ENCODE measurements at places on chromosomes 7 and 10.
A peak's percentile ranks its signal among the peaks of the same experiment; 100 is the strongest.

DNA sequence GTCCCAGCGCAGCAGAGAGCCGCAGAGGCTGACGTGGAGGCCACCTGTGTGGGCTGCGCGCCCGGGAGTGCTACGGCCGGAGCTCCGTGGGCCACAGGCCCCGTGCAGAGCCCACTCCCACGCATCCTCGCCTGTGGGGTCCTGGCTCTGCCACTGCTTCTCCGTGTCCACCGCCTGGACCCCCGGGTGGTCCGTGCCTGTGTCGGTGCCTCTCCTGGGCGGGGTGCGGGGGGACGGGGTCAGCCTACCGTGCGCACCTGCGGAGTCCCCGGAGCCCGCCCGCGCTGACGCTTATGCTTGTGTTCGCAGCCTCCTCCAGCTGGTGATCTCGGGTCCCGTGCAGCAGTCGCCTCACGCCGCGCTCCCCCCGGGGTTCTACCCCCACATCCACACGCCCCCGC lies 7.8 kb upstream of the ZNF853 start:
- no peak for DNase-seq

GRCh38 chr7:56079450-56080185 lies 13.1 kb downstream of the PHKG1 start:
- no peak for DNase-seq

DNA sequence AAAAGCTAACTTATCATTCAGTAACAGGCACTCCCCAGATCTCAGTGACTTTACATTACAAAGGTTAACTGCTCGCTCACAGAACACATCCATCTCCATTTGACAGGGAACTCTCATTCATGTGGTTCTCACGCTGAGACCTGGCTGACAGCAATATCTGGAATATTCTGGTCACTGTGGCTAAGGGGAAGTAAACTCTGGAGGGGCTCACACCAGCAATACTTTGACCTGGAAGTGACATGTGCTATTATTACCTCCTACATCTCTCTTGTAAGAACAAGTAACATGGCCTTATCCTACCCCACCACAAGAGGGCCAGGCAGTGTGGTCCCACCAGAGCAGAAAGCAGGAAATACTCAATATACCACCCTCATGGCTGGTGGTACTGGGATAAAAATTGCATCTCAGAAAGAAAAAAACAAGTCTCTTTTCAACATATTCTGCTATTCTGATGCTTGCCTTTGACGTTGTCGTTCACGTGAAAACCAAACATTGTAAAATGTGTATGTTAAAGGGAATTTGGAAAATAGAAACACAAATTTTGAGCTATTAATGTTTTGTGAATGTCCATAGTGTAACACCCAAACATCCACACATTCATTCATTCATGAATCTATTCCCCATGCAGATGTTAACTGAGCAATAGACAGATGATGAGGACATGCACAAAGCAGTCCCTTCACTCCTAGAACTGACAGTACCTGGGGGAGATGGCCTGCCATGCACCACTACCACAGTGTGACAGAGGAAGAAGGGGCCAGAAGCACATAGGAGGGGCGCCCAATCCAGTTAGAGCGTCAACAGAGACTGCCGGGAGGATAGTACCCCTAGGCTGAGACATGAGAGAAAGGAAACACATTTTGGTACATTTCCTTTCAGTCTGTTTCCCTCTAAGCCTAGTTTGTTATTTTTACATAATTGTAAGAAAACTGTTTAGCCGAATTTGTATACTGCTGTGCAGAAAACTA lies 166.0 kb upstream of the SP4 start:
- DNase-seq: peak; percentile 64

- DNase-seq: no peak
Measured at GRCh38 chr10:57894361-57894760, 373.3 kb downstream of the IPMK start.

DNA sequence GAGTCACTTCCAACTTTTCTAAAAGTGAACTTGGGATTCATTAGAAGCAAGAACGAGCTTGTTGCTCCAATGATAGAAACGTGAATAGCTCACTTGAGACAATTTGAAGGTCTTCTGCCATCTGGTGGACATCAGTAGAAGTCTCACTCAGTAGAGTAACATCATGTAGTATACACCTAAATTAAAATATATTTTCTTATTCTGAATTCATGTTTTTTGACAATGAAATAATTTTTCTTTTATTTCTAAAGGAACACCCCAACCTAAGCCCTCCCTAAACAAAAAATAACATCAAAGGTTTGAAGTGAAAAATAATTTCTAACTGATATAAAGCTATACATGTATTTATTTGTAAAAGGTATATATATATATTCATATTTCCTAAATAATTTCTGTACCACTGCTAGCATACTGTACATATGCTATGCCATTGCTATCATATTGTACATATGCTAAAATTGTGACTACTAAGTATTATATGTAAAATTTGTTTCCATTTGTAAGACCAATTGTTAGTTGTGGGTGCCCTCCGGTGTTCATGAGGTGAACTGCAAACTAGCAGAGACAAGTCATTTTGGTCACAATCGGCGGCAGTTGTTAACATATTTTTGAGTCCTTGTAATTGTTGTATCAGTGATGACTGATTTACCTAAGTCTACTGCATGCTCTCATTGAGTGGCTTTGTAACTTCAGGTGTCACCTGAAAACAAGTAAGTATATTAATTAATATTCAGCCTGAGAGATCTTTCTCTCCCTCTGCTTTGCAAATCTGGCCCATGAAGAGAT lies 121.9 kb downstream of the PTPRZ1 start:
- peak; percentile 56 for DNase-seq

DNA sequence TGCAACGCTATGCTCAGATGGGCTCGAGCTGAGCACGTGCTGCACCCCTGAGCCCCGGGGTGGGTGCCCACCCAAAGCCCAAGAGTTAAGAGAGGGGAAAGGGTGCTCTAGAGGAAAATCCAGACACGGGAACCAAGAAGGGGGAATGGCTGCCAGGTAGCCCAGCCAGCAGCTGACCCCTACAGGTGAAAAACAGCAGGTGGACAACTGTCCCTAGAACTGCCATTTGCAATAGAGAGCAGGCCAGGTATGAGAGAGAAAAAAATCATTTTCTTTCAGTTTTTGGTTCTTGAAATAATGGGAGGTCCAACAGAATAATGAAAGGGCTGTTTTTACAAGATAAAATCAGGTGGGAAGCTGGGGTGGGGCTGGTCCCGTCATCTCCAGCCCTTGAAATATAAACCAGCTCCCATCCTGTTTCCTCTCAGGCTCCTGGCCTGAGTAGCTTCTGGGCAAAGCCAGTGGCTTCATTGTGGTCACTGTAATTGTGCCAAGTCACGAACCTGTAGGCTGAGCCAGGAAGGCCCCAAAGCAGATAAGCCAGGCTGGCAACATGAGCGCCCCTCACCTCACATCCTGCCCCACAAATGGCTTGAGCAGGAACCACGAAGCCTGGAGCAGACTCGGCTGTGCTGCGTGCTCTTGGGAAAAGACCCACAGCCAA lies 257.8 kb downstream of the SNX10 start:
- peak; percentile 11 for DNase-seq

DNA sequence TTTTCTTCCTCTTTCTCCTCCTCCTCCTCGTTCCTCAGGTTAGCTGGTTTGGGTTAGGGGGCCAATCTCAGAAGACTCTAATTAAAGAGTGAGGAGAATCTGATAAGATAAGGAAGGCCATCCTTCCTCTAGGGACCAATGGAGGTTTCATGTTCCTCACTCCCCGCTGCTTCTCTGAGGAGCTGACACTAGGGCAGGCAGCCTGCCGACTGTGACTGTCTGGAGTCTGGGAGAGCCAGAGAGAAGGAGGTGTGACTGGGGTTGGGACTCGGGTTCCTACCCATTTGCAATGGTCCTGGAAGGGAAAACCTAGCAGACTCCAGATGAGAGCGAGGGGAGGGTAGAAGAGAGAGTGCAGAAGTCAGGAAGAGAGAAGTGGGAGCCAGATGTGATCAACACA lies 15.3 kb downstream of the PAX2 start:
- no peak for DNase-seq

- no peak for DNase-seq
Measured at GRCh38 chr10:86136934-86137333, 229.7 kb downstream of the GRID1 start.

DNA sequence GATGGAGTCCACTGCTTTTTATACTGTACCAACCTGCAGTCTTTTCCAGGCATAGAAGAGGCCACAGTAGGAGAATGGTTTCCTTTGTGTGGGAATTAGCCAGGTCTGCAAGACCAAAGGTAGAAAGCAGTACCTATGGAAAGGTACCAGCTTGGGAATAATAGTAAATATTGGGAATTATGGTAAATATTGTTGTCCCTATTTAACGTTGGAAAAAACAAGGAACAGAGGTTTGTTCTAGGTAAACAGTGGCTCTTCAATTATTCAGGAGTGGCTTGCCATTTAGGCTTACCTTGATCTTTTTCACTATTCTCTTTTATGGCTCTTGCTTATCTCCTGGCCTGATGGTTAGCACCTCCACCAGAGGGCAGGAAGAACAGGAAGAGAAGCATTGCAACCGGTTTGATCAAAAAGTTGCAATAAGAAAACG lies 43.9 kb upstream of the GSAP start:
- no peak for DNase-seq

- DNase-seq: no peak
Measured at GRCh38 chr7:87151002-87151728, 1.1 kb upstream of the DMTF1 start.

- DNase-seq: no peak
Measured at GRCh38 chr7:99099499-99100077, 44.3 kb downstream of the SMURF1 start.

GRCh38 chr7:137753948-137754851 lies 92.6 kb downstream of the DGKI start:
- DNase-seq: no peak

GRCh38 chr10:109726473-109726872 lies 196.8 kb downstream of the XPNPEP1 start:
- peak; percentile 82 for DNase-seq

DNA sequence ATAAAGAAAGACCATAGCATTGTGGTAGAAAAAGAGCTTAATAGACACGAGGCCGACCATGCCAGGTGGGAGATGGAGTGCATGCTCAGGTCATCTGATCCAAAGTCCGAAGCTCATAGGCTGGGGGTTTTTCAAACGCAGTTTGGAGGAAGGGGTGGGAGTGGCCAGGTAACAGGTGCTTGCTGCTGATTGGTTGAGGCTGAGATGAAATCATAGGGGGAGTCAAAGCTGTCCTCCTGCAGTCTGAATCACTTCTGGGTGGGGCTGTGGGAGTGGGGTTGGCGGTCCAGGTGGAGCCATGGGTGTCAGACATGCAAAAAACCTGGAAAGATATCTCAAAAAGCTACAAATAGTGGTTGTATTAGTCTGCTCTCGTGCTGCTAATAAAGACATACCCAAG lies 2.8 kb upstream of the ERCC6 start:
- no peak for DNase-seq

DNA sequence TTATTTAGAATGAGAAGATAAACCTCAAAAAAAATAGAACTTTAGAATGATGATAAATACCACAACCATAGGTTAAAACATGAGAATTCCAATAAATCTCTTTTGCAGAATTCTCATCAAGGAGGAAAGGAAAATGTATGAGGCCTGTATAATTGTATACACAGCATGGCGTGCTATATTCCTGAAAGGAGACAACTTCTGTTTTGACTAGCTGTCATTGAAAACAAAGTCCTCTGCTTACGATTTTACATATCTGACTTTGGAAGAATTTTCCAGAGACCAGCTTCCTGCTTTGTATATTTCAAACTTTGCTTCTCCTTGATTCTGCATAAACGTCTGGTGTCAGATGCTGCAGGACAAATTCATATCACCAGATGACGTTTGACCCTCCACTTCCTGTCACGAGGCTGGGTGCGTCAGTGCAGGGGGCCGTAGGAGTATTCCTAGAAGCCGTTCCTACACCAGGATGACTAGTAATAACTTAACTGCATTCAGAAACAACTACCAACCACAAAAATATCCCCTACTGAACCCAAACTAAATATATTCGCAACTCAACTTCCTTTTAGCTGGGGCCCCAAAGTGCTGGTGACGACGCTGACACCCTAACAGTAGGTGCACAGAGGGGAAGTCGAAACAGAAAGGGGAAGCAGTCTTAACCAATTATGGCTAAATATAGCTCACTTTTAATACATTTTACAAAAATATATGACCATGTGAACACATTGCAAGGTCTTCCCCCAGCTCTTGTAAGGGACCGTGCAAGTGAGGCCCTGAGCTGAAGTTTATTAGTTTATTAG lies 178.6 kb upstream of the INHBA start:
- DNase-seq: no peak

- no peak for DNase-seq
Measured at GRCh38 chr10:89534826-89535166, 598 bp downstream of the SLC16A12 start.

GRCh38 chr10:22367471-22367870 lies 22.2 kb downstream of the SPAG6 start:
- DNase-seq: no peak

DNA sequence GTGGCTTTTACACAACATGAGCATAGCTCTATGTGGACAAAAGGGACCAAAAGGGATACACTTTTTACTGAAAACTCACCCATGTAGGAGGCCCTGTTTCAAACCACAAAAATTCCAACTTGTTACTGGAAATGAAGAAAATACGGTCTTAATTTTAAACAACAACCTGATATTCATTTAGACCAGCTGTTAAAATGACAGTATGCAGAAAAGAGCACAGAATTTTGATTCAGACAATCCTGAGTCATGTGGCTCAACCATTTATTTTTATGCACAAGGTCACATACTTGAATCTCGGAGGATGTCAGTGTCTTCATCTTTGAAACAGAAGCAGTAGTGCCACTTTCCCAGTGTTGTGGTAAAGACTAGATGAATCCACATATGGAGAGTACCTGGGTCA lies 426.5 kb upstream of the NFE2L3 start:
- no peak for DNase-seq

DNA sequence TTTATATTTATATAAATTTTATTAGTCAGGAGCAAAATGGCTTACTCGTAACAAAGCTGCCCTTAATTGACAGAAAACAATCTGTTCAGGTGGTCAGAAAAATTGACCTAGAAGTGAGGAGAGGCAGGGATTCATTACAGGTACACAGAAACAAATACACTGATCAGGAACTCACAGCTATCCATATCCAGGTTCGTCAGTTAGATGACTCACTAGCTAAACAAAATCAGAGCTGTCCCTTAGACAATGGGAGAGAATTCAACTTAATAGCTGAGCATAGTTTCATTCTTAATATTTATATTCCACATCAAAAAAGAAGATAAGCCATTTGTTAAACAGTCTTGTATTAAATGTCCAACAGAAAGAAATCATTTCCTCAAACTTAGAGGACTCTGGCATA lies 41.7 kb downstream of the HYCC1 start:
- no peak for DNase-seq

DNA sequence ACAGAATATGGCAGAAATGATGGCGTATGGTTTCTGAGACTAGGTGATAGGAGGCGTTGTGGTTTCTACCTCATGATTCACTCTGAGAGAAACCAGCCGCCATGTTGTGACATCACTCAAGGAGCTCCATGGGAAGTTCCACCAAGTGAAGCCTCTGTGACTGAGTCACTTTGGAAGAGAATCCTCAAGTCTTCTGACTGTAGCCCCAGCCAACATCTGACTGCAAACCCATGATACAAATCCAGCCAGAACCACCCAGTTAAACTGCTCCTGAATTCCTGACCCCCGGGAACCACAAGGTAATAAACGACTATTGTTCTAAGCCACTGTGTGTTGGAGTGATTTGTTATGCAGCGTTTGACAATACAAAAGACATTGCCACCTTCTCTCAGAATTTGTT lies 91.1 kb upstream of the CARD11 start:
- no peak for DNase-seq
